Aorta (tissue), 5 donors: ENCODE measurements at places on chromosomes 5 and 9.

GRCh38 chr5:172773481-172774469 is 2.8 kb upstream of the DUSP1 start:
- DNase-seq = no peak

GRCh38 chr5:63127054-63127453 is 548.4 kb downstream of the LRRC70 start:
- DNase-seq = no peak

- DNase-seq = no peak
These were observed 154.9 kb downstream of the AUH start for GRCh38 chr9:91206806-91207205.

- DNase-seq = no peak
These were observed 22.5 kb downstream of the FGD3 start for GRCh38 chr9:92969516-92970466.

DNA sequence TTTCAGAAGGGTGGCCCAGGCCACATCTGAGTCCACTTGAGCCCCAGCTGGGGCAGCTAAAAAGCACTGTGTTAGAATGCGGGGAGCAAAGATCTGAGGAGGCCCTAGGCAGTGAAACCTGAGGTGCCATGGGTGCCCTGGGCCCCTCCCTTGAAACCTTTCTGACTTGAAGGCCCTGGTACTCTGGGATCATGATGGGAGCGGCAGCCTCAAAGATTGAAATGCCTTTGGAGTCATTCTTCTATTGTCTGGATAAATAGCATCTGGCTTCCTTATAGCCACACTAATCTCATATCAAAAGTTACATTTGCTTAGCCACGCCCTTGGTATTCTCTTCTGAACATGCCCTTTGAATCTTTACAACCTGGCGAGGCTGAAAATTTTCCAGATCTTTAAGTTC is 7.7 kb upstream of the SEMA5A start:
- no peak for DNase-seq

DNA sequence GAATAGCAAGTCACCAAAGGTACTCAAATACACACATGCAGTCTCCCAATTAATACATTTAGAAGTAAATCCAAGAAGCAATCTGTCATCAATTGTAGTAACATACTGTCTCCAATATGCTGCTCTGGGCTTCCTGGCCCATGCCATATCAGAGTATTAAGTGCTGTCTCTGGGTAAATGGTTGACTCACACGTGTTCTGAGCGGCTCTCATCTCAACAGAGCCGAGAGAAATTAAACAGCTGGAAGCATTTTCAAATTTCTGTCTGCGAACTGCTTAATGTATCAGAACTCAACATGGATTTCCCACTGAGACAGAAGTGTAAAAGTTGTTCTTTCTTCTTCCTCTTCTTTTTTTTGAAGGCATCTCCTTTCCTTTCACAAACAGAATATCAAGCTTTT is 247.3 kb upstream of the TAS2R1 start:
- DNase-seq = no peak

- no peak for DNase-seq
These were observed 95.8 kb downstream of the ALDH1A1 start for GRCh38 chr9:72856972-72857623.

GRCh38 chr5:95114305-95114704 is 170.6 kb downstream of the MCTP1 start:
- no peak for DNase-seq

DNA sequence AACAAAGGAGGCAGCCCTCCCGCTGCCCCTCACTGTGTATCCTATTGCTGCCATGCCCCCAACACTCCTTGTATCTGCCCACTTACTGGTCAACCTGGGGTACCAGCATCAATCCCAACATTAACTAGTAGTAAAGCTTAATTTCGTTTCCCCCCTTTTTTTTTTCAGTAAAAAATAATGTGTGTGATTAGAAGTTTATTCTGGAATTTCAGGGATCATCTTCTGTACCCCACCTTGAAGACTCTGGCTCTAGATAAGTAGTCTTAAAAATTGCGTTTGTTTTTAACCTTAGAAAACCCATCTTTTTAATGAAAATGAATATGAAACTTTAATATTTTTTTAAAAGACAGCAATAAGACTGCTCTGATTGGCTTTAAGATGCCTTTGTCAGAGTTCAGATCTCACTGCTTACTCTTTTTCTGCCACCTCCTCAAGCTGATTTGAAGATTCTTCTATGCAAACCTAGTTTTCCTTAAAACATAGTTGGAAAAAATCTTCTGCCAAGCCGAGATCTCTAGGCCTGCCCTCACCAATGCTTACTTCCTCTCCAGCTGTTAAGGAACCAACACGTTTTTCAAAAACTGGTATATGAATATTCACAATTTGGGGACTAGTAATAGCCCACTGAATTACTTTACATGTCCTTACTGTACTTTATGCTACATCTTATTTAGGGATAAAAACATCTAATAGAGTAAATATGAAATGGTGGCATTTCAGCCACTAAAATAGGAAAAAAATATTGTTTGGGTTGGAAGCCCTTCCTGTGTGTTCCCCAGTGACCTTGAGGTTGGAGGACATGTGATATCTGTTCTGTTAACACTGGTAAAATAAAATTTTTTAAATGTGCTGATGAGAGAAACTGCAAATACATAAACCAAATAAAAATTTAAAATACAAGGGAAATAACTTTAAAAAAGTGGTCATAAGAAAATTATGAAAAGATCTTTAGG is 4.0 kb upstream of the RHOBTB3 start:
- no peak for DNase-seq

GRCh38 chr9:32486839-32487562 is 39.0 kb downstream of the RIGI start:
- no peak for DNase-seq

DNA sequence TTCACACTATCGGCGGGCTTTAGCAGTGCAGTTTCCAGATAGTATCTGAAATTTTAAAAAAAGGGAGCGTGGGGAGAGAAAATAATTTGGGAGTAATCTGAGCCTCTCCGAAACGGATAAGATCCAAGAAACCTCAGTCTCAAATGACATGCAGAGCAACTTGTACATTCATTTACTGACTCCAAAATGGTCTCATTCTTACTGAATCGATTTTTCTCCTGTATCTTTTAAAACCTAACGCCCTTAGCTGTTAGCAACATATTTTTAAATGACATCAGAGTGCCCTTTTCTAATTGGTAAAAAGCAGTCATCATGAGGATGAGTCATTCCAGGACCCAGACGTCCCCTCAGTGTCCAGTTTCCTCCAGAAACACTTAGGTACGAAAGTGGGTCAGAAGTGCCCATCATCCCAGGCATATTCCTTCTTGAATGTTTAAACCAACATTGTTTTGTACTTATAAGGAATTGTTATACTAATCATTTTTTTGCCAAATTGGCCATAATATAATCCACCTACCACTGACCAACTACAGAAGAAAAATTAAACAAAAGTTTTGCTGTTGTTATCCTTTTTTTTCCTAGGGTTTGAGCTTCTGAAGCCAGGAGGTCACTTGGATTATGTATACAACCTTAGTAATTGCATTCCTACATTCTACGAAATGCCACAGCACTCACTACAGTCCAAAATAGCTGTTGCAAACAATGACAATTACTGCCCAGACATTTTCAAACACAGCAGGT is 354.4 kb downstream of the ADAMTS6 start:
- DNase-seq = no peak

- no peak for DNase-seq
These were observed 130.9 kb downstream of the C9orf50 start for GRCh38 chr9:129489838-129490582.

GRCh38 chr9:18346745-18347144 is 127.2 kb upstream of the ADAMTSL1 start:
- no peak for DNase-seq

GRCh38 chr5:160843240-160843639 is 8.8 kb downstream of the ATP10B start:
- no peak for DNase-seq
